ENCODE measurements at places on chromosomes 6 and 20.

DNA sequence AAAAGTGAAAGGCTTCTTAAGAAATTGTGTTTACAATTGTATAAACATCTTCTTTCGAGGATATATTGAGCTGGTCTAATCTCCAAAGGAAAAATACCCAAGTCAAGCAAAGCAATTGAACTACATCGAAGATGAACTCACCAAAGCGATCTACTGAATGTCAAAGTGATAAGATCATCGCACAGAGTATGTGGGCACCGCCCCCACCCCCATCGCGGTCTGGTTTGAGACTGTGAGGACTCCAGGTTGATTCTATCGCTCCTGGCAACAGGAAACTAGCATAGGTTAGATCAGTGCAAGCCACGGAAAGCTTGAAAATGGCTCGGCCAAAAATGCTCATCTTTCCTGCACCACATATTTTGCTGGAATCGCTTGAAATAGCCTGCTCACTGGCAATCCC, 133.2 kb upstream of the RPS6KA2 start:
- no peak for DNase-seq

GRCh38 chr6:15763837-15764236, 101.0 kb upstream of the DTNBP1 start:
- peak; percentile 27 for DNase-seq

DNA sequence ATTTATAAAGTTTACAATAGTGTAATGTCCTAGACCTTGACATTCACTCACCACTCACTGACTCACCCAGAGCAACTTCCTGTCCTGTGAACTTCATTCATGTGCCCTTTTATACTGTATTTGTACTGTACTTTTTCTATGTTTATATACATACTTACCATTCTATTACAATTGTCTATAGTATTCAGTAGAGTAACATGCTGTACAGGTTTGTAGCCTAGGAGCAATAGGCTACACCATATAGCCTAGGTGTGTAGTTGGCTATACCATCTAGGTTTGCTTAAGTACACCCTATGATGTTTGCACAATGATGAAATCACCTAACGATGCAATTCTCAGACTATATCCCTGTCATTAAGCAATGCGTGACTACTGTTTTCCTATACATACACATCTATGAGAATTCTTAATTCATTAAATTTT, 17.5 kb downstream of the EDEM2 start:
- peak; percentile 57 for DNase-seq

DNA sequence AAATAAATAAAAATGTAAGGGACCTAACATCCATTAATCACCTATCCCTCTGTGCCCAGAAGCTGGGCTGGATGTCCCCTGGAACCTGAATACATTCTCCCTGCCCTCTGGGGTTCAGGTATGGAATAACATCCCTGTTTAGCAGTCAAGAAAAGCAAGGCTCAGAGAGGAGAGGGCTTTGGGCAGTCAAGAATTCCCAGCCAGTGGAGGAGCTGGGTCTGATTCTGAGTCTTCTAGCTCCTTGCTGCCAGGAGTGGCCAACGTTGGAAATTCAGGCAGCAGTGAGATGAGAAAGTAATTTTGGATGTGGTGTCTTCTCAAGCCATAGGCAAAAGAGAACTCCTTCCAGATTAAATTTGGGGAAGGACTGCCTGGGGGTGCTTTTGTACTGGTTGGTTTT, 42.6 kb upstream of the ZNFX1 start:
- DNase-seq: peak; percentile 71

GRCh38 chr20:13264907-13265306, 43.8 kb downstream of the ISM1 start:
- no peak for DNase-seq

GRCh38 chr6:90192857-90193256, 103.8 kb downstream of the BACH2 start:
- no peak for DNase-seq

GRCh38 chr6:126914801-126915200, 203.7 kb upstream of the RSPO3 start:
- no peak for DNase-seq

GRCh38 chr20:59583428-59584277, 20.7 kb upstream of the PHACTR3 start:
- DNase-seq: no peak

DNA sequence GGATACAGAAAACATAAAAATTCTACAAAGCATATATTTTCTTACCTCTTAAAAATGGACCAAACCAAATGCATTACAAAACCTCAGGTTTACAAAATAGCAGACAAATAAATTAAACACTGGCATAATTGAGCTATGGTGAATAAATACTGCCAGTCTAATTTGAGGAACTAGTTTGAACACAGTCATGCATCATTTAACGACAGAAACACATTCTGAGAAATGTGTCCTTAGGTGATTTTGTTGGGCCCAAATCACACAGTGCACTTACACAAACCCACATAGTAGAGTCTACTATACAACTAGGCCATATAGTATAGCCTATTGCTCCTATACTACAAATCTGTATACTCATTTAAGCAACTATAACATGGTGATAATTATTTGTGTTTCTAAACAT, 215.6 kb downstream of the FOXC1 start:
- DNase-seq: no peak

- no peak for DNase-seq
Measured at GRCh38 chr6:151002491-151002935, 137.0 kb downstream of the MTHFD1L start.

DNA sequence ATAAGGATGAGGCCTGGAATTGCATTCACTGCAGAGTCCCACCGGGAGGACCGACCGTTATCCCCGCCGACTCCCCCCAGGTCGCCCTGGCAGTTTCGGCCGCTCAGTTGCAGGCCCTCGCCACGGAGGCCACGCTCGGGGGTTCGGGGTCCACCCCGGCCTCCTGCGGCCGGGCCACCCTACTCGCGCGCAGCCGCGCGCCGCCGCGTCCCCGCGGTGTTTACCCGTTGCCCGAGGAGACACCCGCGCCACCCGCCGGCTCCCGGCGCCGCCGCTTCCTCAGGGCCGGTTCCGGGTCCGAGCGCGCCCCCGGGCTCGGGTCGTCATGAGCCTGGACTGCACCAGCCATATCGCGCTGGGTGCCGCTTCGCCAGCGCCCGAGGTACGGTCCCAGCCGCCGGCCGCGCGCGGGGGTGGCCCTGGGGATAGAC, at the start of gene CCDC170:
TSS of gene CCDC170 (plus strand) at position 214 of the 431 bp plus-strand sequence. CDS start at position 326, 112 bp downstream.
- DNase-seq: no peak

- DNase-seq: no peak
Measured at GRCh38 chr6:110105296-110105695, 74.2 kb downstream of the WASF1 start.

DNA sequence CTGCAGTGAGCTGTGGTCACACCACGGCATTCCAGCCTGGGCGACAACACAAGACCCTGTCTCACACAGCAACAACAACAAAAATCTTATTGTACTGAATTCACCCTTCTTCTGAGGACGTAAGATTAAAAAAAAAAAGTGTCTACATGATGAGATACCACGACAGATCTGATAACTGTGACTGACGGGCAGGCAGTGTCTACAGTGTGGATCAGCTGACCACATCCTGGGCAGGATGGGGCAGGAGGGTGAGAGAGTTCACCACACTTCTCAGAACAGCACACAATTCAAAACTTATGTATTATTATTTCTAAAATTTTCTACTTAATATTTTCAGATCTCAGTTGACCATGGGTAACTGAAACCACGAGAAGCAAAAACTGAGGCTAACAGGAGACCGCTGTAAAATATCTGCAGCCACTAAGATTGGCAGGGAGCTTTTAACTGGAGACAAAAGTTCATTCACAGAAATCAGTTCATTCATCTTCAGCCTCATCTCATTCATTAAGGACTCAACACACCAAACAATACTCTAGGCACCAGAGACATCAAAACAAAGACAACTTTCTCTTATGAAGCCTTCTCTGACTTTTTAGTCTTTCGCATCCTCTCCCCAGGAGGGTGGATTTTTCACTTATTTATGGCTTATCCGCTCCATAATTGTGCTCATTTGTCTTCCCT, 15.7 kb upstream of the NHSL1 start:
- DNase-seq: no peak

- no peak for DNase-seq
Measured at GRCh38 chr6:4666886-4667513, 109.2 kb upstream of the CDYL start.

Data from fibroblast of pulmonary artery (primary cell).